ENCODE measurements at places on chromosomes 3 and 15.

- DNase-seq, result no peak
Observed at GRCh38 chr3:48435223-48435595, 4.7 kb downstream of the CCDC51 start.

DNA sequence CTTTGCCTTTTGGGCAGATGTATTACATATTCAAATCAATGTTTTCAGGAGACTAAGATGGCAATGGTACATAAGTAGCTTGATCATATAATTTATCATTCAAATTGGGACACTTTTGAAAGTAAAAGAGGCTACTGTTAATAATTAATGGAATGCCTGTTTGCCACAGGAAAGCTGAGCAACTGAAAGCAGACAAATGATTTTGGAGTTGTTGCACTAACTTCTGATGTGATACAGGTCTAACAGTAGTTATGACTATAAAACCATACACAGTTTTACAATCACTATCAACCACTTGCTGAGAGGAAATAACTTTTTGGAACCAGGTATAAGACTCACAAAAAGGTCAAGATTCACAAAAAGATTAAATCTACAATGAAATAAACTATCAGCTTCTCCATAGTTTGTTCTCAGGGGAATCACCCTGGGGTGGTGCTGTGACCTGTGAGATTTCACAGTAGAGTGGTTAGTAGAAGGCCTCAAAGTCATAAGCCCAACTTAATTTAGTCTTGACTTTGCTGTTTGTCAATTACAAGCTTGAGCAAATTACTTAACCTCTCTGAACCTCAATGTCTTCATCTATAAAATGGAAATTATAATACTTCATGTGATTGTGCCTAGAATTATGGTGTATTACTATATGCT is 42.7 kb downstream of the HHLA2 start:
- DNase-seq, result no peak

DNA sequence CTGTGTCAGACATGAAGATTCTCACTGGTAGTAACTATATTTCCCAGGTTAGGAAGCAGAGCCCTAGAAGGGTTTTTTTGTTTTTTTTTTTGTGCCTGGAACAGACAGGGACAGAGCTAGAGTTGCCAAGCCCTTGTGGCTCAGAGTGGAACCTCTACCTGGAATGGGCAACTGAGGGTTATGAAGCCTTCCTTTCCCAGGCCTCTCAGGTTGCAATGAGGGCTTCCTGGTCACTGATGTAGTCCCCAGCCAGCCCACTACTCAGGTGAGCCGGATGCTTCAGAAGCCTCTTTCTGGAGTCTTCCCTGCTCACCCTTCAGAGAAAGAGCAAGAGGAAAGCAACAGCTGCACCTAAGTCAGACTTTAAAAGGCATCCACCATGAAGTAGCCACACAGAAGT is 48.8 kb upstream of the MANF start:
- no peak for DNase-seq

GRCh38 chr3:70646635-70647034 is 334.2 kb upstream of the MDFIC2 start:
- no peak for DNase-seq

DNA sequence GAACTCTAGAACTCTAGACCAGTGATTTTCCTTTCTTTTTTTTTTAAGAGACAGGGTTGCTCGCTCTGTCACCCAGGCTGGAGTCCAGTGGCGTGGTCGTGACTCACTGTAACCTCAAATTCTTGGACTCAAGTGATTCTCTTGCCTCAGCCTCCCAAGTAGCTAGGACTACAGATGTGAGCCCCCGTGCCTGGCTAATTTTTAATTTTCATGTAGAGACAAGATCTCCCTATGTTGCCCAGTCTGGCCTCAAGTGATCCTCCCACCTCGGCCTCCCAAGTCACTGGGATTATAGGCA is 359.6 kb downstream of the SHQ1 start:
- no peak for DNase-seq

- DNase-seq, result no peak
Observed at GRCh38 chr3:23760871-23761373, 44.8 kb upstream of the UBE2E1 start.

DNA sequence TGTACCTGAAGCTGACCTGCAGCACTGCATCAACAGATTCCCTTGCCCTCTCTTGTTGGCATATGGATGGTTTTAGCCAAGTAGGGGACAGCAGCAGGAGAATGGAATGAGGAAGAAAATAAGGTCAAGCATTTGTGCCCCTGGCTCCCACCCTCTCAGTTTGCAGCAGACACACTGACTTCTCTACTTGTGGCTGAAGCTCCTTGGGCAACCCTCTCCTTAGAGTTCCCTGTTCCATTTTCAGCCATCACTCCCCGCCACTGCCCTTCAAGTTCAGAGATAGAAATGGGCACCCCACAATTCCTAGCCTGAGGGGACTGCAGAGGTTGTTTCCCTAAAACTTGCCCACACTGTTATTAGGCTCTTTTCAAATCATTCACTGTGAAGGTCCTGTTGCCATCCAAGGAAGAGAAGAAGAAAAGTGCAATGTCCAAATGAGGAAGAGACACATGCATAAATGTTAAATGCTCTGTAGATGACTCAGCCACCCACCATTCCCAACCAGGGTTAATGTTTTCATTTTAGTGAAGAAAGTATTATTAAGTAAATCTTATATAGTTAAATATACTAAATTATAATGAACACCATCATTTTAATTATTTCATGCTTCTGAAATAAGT is 295.9 kb upstream of the UBE2E2 start:
- no peak for DNase-seq

GRCh38 chr3:97815149-97815917 is 6.5 kb upstream of the CRYBG3 start:
- no peak for DNase-seq

DNA sequence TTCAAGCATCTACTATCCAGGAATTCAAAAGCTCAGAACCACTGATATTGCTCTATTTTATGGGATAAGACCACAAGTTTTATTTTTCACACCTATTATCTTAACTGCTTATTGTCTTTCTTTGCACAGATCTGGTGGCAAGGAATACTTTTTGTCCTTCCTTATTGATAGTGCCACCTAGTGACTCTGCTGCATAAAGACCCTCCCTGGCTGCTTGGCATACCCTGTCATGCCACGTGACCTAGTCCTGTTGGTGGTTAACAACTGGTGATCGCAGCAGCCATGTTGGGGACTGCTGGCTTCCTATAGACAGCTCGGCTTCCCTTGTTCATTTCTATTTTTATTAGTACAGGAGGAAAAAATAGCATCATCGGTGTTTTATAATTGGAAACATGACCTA is 236.3 kb downstream of the MEX3B start:
- DNase-seq, result no peak

DNA sequence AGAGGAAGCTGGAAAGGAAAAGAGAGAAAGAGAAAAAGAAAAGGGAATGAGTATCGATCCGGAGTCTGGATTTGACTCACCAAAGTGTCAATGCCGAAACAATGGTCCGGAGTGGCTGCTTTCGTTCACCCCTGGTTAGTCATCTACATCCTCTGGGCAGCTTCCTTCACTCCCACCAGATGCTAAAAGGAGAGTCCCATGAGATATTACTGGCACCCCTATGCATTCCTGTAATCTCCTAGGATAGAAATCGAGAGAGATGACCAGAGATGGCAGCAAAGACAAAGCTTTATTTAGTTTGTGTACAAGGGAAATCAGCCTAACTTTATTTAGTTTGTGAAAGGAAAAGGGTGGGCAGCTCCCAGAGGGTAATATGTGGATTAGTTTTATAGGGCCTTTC is 622.2 kb downstream of the ZPLD1 start:
- DNase-seq, result peak; percentile 32

GRCh38 chr3:4373669-4374068 is 70.5 kb downstream of the SETMAR start:
- DNase-seq, result no peak

GRCh38 chr15:63312286-63312685 is 34.9 kb downstream of the APH1B start:
- DNase-seq, result no peak
